ENCODE measurements at places on chromosomes 11 and 22.
A peak's percentile ranks its signal among the peaks of the same experiment; 100 is the strongest.

- no peak for DNase-seq
These were observed 37.7 kb upstream of the MMP12 start for GRCh38 chr11:102912482-102912830.

DNA sequence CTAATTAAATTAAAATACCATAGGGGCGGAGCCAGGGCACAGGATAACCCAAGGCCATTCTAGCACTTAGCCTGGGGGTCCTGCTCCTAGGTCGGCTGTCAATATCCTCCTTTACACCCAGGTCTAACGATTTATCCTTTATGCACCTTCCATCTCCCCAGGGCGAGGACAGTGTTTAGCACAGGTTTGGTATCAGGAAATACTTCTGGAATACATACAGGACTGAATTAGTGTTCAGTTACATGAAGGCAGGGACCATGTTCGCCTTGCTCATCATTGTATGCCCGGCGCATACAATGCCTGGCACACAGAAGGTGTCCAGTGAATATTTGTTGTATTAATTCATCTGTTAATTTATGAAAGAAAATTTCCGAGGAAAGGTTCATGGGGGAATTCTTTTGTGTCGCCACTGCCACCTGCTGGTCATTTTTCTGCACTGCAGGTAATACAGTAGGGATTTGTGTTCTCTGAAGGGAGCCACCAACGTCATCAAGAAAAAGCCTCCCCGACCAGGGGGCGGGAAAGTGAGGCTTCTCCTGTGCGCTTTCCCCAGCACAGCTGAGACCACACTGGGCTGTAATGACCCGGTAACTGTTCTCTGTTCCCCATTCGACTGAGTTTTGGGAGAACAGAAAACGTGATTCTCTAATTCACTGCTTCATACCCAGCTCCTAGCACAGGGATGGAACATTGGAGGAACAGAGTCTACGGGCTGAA is 68.7 kb upstream of the ASPHD2 start:
- DNase-seq, result peak; percentile 30

DNA sequence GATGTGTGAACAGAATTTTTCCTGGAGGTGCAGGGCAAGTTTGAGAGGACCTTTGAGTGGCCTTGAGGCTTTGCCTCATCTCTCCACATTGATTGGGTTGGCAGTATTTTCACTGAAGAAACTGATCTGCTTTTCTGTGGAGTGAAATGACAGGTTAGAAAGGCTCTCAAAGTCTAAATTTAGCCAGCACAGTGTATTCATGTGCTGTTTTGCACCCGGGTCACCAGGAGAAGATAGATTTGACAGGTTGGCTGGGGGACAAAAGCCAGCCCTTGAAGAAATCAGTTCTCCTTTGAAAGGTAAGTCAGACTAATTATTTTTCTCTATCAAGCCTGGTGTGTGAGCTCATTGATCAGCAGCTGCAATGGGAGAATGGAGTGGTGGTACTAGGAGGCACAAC is 152.9 kb downstream of the DBX1 start:
- no peak for DNase-seq

- DNase-seq, result no peak
These were observed 12.7 kb downstream of the TRMU start for GRCh38 chr22:46348099-46348695.

All from GM12864 (cell line).